ENCODE measurements at places on chromosomes 6 and 20.

DNA sequence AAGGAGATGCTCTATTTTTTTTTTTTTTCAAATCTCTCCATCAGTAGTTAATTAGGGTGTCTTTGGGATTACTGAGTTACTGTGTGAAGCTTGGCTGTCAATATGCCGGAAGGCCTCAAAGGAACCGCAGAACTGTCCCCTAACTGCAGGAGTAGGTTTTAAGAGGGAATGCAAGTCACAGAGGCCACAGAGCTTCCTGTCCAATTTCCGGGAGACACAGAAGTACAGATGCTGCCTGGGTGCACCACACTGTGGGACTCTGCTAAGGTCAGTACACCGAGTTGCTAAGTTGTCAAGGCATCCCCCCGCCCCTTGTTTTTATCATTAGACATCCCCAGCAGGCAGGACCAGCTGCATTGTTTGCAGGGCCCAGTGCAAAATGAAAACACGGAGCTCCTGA lies 120.2 kb upstream of the RAB32 start:
- DNase-seq = no peak

DNA sequence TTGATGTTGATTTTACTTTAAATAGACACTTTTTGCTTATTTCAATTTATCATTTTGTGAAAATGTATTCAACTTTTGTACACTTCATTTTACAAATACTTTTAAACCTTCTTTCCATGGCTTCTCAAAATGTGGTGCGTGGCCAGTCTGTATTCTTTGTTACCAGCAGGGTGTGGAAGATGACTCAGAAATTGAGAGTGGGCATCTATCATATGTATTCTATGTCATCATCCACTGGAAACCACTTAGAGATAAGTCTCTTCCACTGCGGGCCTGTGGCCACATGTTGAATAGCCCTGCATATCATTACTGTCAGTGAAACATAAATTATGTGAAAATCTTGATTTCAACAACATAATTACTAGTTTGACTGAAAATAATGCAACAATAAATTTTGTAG lies 52.6 kb upstream of the MC3R start:
- DNase-seq = no peak

- no peak for DNase-seq
These were observed 30.4 kb upstream of the HIVEP2 start for GRCh38 chr6:142975365-142975764.

GRCh38 chr6:150720774-150721233 lies 121.1 kb downstream of the PLEKHG1 start:
- DNase-seq = no peak

DNA sequence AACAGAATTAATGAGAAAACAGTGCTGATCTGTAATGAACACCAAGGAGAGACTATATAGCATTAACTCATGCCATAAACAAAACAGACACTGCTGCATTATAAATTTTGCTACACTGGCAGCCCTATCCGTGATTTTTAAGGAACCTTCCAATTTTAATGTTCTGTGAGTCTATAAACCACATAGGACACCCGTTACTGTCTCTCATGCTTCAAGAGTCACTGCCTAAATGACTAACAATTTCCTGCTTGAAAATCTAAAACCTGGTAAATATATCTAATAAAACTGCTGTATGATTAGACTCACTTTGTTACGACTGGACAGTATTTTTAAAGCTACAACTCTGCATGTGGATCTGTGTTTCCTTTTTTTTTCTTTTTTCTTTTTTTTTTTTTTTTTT lies 8.7 kb downstream of the CHD6 start:
- no peak for DNase-seq

GRCh38 chr6:117344444-117345291 lies 79.3 kb downstream of the VGLL2 start:
- DNase-seq = no peak

DNA sequence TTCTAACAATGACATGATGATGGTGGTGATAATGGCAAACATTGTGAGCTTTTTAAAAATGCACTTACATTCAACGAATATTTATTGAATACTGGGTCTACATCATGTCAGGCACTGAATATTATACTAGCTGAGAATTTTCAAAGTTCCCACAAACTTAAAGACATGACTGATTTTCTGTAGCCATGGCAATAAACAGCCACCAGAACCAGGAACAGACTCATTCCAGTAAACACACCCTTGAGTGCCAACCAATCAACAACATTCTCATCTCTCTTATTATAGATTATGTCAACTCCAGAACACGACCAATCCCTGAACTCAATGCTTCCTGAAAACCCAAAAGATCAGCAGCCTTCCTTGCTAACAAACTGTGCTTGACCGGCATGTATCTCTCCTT lies 212.4 kb upstream of the RUNX2 start:
- DNase-seq = peak; percentile 22

DNA sequence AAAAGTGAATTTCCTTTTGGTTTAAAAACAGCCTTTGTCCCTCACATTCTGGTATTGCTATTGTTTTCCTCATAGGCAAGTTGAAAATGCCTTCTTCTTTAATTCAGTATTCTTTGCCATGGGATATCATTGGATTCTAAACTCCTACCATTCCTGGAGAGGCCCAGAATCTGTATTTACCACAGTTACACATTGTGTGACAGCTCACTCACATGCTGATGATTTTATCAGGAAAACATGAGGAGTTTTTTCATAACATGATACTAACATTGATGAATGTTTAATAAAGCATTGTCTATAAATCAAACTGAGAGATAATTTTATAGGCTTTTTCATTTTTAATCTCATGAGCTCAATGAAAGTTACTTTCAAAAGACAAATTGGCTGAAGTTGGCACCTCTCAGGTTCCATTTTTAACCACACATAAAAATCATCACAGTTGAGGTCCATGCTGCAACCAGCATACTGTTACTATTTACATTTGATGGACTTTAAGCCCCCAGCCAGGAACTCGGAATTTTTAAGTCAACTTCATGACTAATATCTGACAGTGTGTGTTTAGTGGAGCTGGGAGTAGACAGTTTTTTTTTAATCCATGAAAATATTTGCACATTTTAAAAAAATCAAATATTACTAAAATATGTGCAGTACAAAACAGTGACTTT lies 82.8 kb downstream of the FAM83B start:
- DNase-seq = no peak

DNA sequence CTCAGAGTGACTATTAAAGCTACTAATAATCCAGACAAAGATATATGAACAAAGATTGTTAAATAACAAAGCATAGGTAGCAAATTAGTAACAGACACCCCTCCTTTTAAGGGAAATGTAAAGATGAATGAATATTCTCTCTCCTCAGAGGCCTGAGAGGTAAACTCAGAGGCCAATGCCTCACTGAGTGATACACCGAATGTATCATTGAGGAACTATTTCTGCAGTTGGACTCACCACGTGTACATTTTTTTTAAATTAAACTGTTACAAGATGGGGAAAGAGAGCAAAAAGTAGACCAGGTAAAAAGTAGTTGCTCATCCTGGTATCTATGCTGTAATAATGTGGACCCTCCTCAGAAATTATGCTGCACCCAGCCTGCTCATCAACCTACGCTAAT lies 72.3 kb upstream of the IPCEF1 start:
- DNase-seq = peak; percentile 5

GRCh38 chr6:96899019-96899418 lies 1.3 kb upstream of the NDUFAF4 start:
- peak; percentile 77 for DNase-seq

DNA sequence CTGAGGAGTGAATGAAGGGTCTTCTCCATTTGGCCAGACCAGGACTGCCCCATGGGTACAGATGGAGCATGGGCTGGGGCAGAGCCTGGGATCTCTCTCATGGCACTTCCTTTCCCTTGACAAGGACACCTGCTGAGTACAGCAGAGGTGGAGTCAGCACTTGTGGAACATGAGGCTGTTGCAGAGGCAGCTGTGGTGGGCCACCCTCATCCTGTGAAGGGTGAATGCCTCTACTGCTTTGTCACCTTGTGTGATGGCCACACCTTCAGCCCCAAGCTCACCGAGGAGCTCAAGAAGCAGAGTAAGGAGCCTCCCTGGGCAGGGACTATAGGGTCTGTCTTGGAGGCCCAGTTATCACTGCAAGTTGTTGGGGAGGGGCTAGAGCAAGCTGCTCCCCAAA lies 29.6 kb downstream of the GSS start:
- DNase-seq = no peak

- no peak for DNase-seq
These were observed 123.0 kb downstream of the PREX1 start for GRCh38 chr20:48704761-48705160.

- DNase-seq = peak; percentile 83
These were observed 561.6 kb upstream of the CHD6 start for GRCh38 chr20:42179768-42180167.

DNA sequence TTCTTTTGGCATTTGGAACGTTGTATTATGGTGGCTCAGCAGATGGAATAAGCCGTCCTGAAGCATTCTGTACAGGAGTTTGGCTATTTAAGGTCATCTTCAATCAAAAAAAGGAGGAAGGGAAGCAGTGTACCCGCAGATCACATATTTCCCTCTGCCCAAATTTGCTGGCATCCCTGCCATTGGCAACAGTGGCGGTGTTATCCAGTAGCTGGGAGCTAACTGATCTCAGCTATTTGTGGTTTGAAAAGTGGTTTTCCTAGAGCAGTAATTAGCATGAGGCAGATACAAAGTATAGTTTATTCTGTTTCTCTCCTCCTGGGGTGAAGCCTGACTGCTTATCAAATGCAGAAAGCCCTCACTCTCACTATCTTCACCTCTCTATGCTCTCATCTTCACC lies 576.8 kb downstream of the QKI start:
- no peak for DNase-seq

GRCh38 chr6:40668203-40668602 lies 81.0 kb upstream of the LRFN2 start:
- no peak for DNase-seq

GRCh38 chr20:62367633-62368391 lies 700 bp upstream of the LAMA5 start:
- DNase-seq = no peak

- DNase-seq = peak; percentile 16
These were observed 60.0 kb upstream of the PBOV1 start for GRCh38 chr6:138278326-138278725.

GRCh38 chr20:49811825-49812506 lies 662 bp upstream of the SLC9A8 start:
- peak; percentile 83 for DNase-seq

DNA sequence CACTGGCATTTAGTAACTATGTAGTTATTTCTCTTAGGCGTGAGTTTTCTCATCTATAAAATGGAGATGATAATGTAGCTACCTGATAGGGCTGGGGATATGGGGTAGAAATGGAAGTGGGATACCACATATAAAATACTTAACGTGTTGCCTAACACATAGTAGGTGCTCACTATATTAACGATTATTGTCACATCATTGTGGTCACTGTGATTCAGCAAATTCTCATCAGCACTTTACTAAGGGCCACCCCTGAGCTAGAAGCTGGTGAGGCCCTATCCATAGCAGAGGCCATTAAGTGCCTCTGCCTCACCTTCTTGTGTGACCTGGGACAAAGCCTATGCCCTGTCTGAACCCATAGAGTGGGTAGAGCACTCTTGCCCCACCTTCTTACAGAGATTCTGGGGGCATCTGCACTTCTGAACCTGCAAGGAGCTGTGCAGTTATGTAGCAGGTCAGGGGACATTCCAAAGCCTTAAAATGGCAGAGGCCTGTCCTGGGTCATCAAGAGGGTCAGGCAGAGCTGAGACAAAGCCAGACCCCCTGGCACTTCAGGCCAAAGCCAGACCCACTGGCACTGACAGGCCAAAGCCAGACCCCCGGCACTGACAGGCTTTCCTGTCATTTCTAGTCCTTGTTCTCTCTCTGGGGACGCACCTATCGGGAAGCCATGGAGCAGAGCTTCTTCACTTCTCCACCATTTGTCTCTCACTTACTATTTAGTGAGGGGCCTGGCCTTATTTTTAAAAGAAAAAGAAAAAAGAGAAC lies 7.0 kb upstream of the RIMS4 start:
- no peak for DNase-seq

- DNase-seq = no peak
These were observed 19.3 kb downstream of the SLC13A3 start for GRCh38 chr20:46631874-46632446.

DNA sequence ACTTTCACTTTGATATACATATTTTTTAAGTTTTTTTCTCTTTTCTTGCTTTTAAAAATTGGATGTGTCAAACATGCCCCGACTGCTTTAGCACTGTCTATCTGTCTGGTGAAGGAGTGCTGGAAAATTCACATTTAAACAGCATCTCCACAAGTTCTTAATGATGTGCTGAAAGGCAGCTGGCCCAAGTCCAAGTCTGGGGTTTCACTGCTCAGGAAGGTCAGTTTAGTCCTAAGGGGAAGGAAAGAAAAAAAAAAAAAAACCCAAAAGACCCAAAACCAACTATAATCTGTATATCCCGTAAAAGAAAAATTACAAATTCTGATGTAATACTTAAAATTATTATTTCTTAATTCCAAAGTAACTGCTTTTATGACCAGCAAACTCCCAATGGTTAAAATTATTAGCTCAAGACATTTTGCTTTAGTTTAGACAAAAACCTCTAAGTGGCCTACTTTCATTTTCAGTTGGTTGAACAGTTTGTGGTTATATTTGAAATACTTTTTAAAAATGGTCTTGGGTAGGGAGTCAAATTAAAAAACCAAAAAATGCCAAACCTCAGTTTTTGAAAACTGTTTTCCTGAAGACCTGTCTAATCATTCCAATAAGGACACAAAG lies 79.5 kb upstream of the PREP start:
- no peak for DNase-seq

DNA sequence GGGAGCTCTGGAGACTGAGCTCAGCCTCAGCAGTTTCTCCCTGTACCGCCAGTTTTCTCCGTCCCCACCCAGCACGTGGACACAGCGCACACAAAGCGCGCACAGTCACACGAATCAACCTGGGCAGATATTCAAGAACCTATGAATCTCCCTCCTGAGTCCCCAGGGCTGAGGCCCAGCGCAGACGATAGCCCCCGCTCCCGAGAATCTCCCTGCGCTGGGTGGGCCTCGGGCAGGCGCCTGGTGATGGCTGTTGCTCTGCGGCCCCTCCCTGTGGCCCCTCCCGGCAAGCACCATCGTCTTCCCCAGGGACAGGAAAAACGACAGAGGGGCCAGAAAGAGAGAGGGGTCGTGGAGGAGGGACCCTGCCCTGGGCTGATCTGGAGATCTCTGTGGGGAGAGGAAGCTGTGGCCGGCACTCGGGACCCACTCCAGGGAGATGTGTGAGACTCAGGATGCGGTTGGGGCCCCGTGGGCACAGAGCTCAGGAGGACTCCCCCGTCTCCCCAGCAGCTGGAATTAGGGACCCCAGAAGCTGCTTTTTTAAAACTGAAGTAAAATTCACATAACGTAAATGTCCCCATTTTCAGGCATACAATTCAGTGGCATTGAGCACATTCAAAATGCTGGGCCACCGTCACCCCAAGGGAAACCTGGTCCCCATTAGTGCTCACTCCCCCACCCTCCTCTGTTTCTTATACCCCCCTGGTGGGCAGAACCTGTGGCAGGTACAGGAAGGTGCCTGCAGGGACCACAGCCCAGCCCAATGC lies 330.8 kb downstream of the TAF4 start:
- DNase-seq = no peak

DNA sequence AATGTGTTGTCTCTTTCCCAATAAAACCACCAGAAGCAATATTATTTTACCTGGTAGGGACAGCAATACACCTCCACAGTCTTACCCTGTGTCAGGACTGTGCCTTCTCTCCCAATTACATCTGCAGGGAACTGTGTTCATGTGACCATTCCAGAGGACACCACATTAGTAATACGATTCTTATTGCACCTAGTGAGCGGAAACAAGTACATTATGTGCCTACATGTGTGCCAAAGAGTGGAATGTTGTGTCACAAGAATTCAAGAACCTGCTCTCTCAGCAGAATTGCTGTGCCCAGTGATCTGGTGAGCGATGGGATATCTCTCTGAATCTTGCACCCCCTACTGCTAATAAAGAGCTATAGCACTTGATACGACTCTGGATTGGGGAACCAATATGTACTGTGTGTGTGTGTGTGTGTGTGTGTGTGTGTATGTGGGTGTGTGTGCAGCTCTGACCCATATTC lies 57.4 kb upstream of the FOXC1 start:
- DNase-seq = peak; percentile 4

Measured in RKO (cell line).